ENCODE measurements at places on chromosomes 7 and 10.

GRCh38 chr7:139776486-139777132 is 1.2 kb downstream of the HIPK2 start:
- peak; percentile 38 for DNase-seq

GRCh38 chr10:4018054-4018511 is 233.1 kb upstream of the KLF6 start:
- no peak for DNase-seq

DNA sequence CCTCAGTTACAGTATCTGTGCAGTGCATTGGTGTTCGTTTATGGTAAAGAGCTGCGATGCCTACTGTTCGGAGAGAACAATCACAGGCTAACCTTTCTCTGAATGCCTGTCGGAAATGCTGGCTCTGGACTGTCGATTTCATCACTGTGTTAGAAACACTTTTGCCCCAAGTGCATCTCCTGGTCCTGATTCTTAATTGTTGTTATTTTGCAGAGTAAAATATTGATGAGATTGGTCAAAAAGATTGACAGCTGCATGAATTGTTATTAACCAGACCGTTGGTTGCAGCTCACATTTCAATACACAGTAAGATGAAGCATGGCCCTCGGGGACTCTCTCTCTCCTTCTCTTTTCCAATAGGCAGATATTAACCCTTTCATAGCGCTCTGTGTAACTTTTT is 557.4 kb upstream of the ADARB2 start:
- no peak for DNase-seq

GRCh38 chr10:113381981-113382509 is 170.8 kb upstream of the HABP2 start:
- DNase-seq, result no peak

DNA sequence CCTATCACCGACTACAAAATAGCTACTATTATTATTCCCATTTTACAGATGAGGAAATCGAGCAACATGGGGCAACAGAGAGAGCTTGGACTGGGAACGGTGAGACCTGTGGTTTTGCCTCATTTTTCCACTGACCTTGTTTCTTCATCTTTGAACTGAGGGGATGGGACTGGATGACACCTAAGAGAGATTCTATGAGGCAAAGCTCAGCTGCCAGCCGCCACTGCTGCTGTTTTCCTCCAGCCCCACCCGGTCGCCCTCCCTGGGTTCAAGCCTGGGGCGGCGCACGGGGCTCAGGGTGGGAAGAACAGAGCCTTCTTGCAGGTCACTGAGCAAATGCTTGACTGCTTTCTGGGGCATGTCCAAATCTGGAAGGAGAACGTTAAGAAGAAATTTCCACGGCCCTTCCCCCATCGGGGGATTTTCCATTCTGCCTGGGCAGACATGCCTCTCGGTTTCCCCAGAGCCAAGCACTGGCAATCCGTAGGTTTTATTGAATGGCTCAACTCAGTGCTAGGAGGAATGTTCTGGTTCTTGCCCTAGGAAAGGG is 12.3 kb downstream of the DDIT4 start:
- DNase-seq, result no peak

GRCh38 chr10:111556666-111557065 is 479.8 kb downstream of the ADRA2A start:
- no peak for DNase-seq

GRCh38 chr10:851901-852300 is 79.6 kb downstream of the LARP4B start:
- no peak for DNase-seq
